ENCODE measurements at places on chromosomes 12 and 14. TPM values are rescaled to one million over a fixed set of nuclear protein-coding genes. Genes with fewer than 3 reads are reported as not detected.
A peak's percentile ranks its signal among the peaks of the same experiment; 100 is the strongest.

DNA sequence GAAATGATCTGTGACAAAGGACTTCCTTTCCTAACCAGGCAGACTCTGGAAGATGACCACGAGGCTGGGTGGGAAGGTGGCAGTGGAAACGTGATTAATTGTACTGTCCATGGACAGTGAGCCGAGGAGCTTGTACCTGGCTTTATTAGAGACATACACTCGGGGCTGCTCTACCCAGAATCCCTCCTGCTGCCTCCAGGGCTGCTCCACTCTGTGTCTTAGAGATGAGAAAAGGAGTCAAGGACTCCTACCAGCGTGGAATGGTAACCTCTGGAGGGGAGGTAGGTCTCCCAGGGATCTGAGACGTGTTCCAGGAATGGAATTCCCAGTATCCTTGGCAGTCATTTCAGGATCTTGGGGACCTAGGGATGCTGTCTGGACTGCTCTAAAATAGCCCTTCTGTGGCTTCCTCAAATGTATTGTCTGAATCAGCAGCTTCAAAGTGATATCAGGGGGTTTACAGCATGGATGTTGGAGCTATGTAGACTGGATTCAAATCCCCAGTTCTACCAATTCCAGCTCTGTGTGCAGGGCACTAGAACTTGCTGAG lies 237.8 kb downstream of the CACNA1C start:
- DNase-seq, result peak; percentile 24

DNA sequence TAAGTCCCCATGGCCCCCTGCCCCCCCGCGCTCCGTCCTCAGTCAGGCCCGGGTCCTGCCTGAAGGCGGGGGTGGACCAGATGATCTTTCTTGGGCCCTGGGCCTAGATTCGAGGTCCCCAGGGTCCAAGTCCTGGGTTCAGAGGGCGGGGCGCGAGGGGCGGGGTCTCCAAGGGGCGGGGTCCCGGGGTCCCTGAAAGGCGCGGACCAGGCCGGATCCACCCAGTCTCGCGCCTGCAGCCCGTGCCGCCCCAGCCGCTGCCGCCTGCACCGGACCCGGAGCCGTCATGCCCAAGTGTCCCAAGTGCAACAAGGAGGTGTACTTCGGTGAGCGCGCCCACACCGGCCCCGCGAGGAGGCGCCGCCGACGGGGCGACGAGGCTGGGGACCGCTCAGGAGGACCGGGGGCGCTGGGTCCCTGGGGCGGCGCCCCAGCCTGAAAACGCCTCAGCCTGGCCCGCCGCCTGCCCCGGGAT lies 325 bp downstream of the CRIP1 start:
- DNase-seq, result no peak

- DNase-seq, result no peak
Observed at GRCh38 chr12:107318806-107319532, 225.6 kb upstream of the CRY1 start.

GRCh38 chr12:44875417-44875953 lies 630 bp downstream of the NELL2 start:
- DNase-seq, result no peak

GRCh38 chr12:116962197-116962596 lies 51.4 kb downstream of the FBXW8 start:
- DNase-seq, result no peak

- no peak for DNase-seq
Observed at GRCh38 chr14:67428501-67429031, 16.6 kb upstream of the PLEK2 start.

DNA sequence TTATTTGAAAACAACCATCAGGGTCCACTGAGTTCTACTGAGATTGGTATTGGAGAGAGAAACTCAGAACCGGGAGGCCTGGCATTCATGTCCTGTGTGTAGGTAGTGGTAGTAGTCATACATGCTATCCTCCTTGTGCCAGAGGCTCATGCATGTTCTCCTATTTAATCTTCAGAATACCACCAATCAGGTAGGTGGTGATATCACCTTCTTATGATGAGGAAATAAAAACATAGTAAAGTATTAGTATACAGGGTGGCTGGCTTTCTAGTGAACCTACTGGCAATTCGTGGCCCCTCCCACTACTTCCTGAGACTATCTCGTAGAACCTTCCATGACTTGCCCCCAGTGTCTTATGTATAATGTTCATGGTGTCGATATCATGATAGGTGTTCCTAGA lies 40.5 kb upstream of the EID3 start:
- no peak for DNase-seq

GRCh38 chr14:96027431-96028355 lies 11.5 kb upstream of the C14orf132 start:
- DNase-seq, result no peak

- DNase-seq, result peak; percentile 37
Observed at GRCh38 chr12:49212572-49212971, 23.7 kb upstream of the TUBA1A start.

DNA sequence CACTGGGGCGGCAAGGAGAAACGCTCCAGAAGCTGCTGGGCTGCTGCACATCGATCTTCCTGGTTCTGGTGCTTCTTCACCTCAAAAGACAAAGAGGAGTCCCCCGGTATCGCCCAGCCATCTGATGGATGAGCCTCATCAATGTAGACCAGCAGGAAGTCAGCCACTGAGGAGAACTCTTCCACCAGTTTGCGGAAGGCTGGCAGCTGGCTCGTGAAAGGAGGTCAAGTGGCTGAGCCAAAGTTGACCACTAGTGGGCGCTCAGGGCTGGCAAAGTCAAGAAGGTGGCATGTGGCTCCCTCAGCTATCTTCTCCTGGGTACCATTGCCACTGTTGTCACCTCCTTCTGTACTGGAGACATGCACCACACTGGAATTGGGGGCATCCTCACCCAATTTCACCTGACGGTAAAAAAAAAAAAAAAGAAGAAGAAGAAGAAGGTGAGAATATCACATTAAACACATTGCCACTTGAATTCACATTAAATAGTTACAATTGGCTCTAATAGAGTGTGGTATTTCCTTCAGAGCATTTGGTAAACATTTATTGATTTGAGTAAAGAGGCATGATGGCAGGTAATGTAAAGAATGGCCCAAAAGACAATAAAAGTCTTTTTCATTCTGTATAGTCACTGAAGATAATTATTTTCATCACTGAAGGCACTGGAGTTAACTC lies 8.3 kb downstream of the DIO2 start:
- DNase-seq, result no peak

GRCh38 chr14:61671082-61671481 lies 24.2 kb upstream of the HIF1A start:
- DNase-seq, result no peak

DNA sequence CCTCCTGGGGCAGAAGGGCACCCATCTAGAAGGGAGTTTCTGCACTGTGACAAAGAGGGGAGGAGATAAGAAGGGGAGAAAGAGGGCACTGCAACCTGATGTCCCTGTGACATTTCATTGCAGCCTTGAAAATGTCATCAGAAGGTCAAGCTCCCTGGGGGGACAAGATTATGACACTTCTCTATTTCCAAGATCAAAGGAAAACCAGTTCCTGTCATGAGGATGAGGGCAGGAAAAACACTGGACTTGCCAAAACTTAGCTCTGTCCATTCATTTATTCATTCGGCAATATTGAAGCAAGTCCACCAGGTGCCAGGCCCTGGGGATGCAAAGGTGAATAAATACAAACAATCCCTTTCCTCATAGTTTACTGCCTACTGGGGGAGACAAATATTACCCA lies 138.4 kb upstream of the CDKN3 start:
- DNase-seq, result no peak

GRCh38 chr12:6817662-6818157 lies 3.9 kb upstream of the GPR162 start:
- no peak for DNase-seq

GRCh38 chr14:59358784-59359183 lies 106.4 kb downstream of the GPR135 start:
- DNase-seq, result no peak

DNA sequence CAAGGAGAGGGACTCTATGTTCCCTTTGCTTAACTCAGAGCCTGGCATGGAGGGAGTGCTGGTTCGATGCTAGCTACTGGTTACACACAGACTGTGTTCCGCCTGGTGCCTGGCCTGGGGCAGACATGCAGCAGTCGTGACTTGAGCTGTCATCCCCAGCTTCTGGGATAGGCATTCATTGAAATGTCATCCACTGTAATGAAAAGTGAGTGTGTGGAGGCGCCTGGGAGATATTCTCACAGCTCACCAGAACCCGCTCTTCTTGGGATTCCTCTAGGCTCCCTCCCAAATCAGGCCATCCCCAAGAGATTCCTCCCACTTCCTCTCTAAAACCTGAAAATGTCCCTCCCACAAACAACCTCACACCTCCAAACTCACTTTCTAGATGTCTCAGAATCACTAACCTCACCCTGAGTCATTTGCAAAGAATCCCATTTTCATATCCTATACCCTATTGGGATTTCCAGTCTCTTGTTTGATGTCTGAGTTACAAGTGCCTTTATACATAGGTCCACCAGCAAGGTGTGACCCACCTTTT lies 82.8 kb downstream of the CRACR2A start:
- DNase-seq, result no peak

Gene CAPZA3
- total RNA-seq, result 0.33 TPM

Gene OTX2
- total RNA-seq, result not detected

Gene ACSM4
- total RNA-seq, result not detected

Gene NR1H4
- total RNA-seq, result 61.6 TPM

Gene SLC8A3
- total RNA-seq, result 0.05 TPM

Gene TRHDE
- 1.2 TPM for total RNA-seq

Gene TSPAN8
- total RNA-seq, result 12.0 TPM

Gene FBXL14
- total RNA-seq, result 7.3 TPM

Gene NPAS3
- total RNA-seq, result not detected

Gene DPY19L2
- not detected for total RNA-seq
